T-helper 2 cell treated with Interferon-gamma antibody and Interleukin-4, amounts not matched to agents 100 ng/mL and 5 ng/mL, for 36 hours (primary cell): ENCODE measurements at places on chromosomes 1 and 21. TPM values are rescaled to one million over a fixed set of nuclear protein-coding genes. Genes with fewer than 3 reads are reported as not detected.

S100B gene
- 0.20 TPM in 1 of 2 replicates, not detected in the other for total RNA-seq

TNN gene
- not detected in 2 replicates for total RNA-seq

CLEC20A gene
- not detected in 2 replicates for total RNA-seq

SLAMF1 gene
- total RNA-seq: 58.9 and 63.6 TPM in 2 replicates

SHISA4 gene
- total RNA-seq: 0.50 and 1.4 TPM in 2 replicates

PLA2G2F gene
- total RNA-seq: not detected in 2 replicates
